ENCODE measurements at places on chromosomes 2 and 18. TPM values are rescaled to one million over a fixed set of nuclear protein-coding genes. Genes with fewer than 3 reads are reported as not detected.

Gene CIAO1
- total RNA-seq = 94.3 TPM

Gene NAT8
- not detected for total RNA-seq

Gene IL18RAP
- total RNA-seq = 5.2 TPM

Gene RESP18
- not detected for total RNA-seq

Gene TLK1
- 101 TPM for total RNA-seq

Gene CENPO
- total RNA-seq = 39.9 TPM

Gene KIF1A
- 1.4 TPM for total RNA-seq

Gene TFCP2L1
- 1.00 TPM for total RNA-seq

Gene TMEM178A
- not detected for total RNA-seq

Gene FAM210A
- total RNA-seq = 24.9 TPM

Gene KCNE4
- not detected for total RNA-seq

Gene RAD51AP2
- total RNA-seq = not detected

Gene C2orf72
- total RNA-seq = 0.22 TPM

Gene LRRTM1
- total RNA-seq = not detected

Gene CREG2
- total RNA-seq = not detected

Gene LDLRAD4
- total RNA-seq = 0.25 TPM

Gene TUBA4B
- not detected for total RNA-seq

Gene GPR39
- 0.04 TPM for total RNA-seq

Gene GALR1
- not detected for total RNA-seq

Gene ZNG1B
- 42.5 TPM for total RNA-seq

Gene HOXD1
- not detected for total RNA-seq

Gene BMP10
- total RNA-seq = 0.89 TPM

Gene C2orf92
- 4.5 TPM for total RNA-seq

Gene CLHC1
- total RNA-seq = 8.6 TPM

Gene MTX2
- 70.4 TPM for total RNA-seq

Gene TCF23
- not detected for total RNA-seq

Gene TMEM198
- 2.4 TPM for total RNA-seq

Gene CBLN2
- not detected for total RNA-seq

Gene ERFE
- total RNA-seq = 6.5 TPM

Gene SLC5A7
- total RNA-seq = not detected

Gene MC4R
- not detected for total RNA-seq

Gene SCN9A
- 8.5 TPM for total RNA-seq

Gene DLGAP1
- total RNA-seq = 0.20 TPM

Gene ARHGAP28
- 5.2 TPM for total RNA-seq

Gene UGT1A4
- not detected for total RNA-seq

Gene ARHGAP25
- total RNA-seq = 13.2 TPM

Gene MYO3B
- total RNA-seq = 3.5 TPM

Gene KIDINS220
- 34.4 TPM for total RNA-seq

Gene SMYD1
- total RNA-seq = not detected

Gene GPR35
- total RNA-seq = 0.20 TPM

Gene ERMN
- not detected for total RNA-seq

Gene ZSCAN30
- 9.2 TPM for total RNA-seq

Gene SFT2D3
- 8.8 TPM for total RNA-seq

Gene PER2
- total RNA-seq = 7.7 TPM

Gene GCG
- total RNA-seq = 0.29 TPM

Gene REG1B
- 2.3 TPM for total RNA-seq

Gene CPO
- total RNA-seq = not detected

Gene HOXD10
- not detected for total RNA-seq

Gene PLGLB2
- not detected for total RNA-seq

Gene IL36A
- total RNA-seq = not detected

Gene MOGAT1
- total RNA-seq = not detected

Gene GULP1
- 22.8 TPM for total RNA-seq

Gene MEP1B
- total RNA-seq = not detected

Gene SLC40A1
- total RNA-seq = 44.1 TPM
